Activated T-helper 1 cell treated with anti-CD3 and anti-CD28 coated beads, Interleukin-12 subunit alpha, Interleukin-12 subunit beta, Interleukin-2, Interleukin-4 antibody, amounts not matched to agents 30 ng/mL and 10 ng/mL and 1 ng/mL, durations not matched to agents 14 hours and 24 hours and 36 hours (primary cell): ENCODE measurements at places on chromosomes 6 and 20.

- H3K27me3 ChIP-seq, result no peaks in the 10 kb centered on the region
- H3K4me1 ChIP-seq, result no peaks in the 10 kb centered on the region
- H3K36me3 ChIP-seq, result no peaks in the 10 kb centered on the region
- H3K27ac ChIP-seq, result no peak overlapping the region
Observed at GRCh38 chr6:63926258-63926780, 290.7 kb downstream of the PHF3 start.

GRCh38 chr6:147207837-147208754, 3.9 kb downstream of the STXBP5 start:
- peaks cover 37% of the 10 kb centered on the region for H3K4me1 ChIP-seq
- H3K36me3 ChIP-seq, result peaks cover 16% of the 10 kb centered on the region
- H3K4me3 ChIP-seq, result no peak overlapping the region

- H3K4me3 ChIP-seq, result no peak overlapping the region
- peaks cover 15% of the 10 kb centered on the region for H3K4me1 ChIP-seq
- peaks cover 6% of the 10 kb centered on the region for H3K36me3 ChIP-seq
- no peak overlapping the region for H3K27ac ChIP-seq
- H3K27me3 ChIP-seq, result no peaks in the 10 kb centered on the region
- no peak for DNase-seq
Observed at GRCh38 chr20:20668639-20669038, 43.8 kb downstream of the RALGAPA2 start.

GRCh38 chr20:19114410-19114809, 98.0 kb upstream of the SLC24A3 start:
- H3K27me3 ChIP-seq, result no peaks in the 10 kb centered on the region
- H3K4me1 ChIP-seq, result no peaks in the 10 kb centered on the region
- H3K36me3 ChIP-seq, result no peaks in the 10 kb centered on the region
- H3K27ac ChIP-seq, result no peak overlapping the region

DNA sequence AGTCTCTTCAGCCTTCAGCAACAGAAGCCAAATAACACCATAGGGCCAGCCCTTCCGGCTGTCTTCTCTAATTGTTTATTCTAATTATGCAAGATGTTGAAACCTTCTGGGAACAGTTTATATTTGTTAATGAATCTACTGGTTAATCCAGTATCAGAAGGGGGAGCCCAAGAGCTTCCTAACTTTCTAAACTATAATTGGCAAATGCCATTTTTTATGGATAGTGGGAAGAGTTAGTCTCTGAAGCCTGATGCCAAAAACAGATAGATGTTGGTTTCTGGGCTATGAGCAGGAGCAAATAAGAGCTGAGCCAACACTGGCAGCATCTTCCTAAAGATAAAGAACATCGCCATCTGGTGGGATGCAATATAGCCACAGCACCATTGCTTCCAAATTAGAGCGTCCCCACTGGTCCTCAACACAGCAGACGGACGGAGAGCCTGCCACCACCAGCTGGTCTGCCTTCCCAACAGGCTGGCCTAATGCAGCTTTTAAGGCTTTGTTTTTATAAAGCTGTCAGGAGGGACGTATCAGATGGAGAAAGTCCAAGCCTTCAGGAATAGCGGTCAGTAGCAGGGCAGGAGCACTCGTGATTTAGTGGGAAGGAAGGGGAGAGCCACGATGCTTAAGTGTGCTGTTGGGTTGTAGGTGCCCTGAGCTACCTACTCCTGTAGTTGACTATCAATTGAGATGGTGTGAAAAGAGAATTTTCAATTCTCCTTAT, 118.8 kb downstream of the RALGAPA2 start:
- peaks cover 14% of the 10 kb centered on the region for H3K36me3 ChIP-seq
- no peak for DNase-seq
- H3K4me1 ChIP-seq, result no peaks in the 10 kb centered on the region
- no peak overlapping the region for H3K27ac ChIP-seq

DNA sequence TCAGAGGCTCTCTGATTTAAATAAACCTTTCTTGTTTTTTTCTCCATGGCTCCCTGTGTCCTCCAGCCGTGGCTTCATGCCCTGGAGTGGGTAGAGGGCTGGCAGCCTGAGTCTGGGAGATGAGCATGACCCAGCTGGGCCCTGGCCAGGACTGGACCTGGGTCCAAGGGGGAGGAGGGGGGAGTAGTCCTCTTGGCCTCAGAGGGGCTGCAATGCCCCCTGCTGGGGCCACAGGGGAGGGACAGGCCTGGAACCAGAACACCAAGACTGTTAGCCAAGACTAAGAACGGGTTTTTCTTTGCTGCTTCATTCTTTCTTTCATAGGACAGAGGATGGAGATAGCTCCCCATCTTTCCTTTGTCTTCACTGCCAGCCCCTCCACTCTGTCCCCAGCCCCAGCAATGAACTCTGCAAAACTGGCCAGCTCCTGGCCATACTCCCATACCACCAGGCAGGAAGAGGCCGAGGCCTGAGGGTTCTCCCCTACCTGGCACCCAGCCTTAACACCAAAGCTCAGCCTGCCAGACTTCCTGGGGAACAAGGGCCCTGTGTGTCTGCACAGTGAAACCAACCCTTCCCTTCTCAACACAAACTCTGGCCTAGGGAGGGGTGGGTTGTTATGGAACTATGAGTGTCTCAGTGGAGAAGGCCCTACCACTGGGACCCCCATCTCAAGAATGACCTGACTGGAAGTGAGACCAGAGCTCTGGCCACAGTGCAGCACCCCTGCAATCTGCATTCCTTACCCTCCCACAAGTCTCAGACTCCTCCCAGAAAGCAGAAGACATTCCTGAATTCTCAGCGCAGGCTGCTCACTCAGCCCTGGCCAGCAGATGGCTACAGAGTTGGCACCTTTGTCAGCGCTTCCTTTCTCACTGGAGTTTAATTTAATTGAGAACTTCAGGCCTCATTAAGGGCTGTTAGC, 11.0 kb downstream of the SLC29A1 start:
- no peaks in the 10 kb centered on the region for H3K27me3 ChIP-seq
- H3K36me3 ChIP-seq, result peaks cover 18% of the 10 kb centered on the region

- H3K27ac ChIP-seq, result no peak overlapping the region
- H3K27me3 ChIP-seq, result peaks cover 41% of the 10 kb centered on the region
- H3K4me1 ChIP-seq, result peaks cover 18% of the 10 kb centered on the region
Observed at GRCh38 chr6:107493158-107494057, 3.5 kb downstream of the SOBP start.

DNA sequence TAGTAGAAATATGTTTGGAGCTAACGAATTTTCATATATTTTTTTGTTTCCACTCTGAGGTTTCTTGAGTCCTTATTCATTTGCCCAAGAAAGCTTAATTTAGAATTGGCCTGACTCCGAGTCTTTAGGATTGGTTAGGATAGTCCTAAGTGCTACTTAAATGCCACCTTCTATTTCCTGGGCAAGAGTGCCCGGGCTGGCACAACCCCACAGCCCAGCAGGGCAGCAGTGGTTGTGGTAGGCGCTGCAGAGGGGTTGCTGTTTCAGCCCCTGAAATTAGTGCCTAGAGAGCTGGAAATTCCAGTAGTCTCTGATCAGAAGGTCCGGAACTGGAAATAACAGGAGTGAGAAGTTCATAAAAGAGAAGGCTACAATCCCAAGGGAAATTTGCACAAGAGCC, 139.4 kb upstream of the TENT5A start:
- H3K4me1 ChIP-seq, result no peaks in the 10 kb centered on the region
- peaks cover 2% of the 10 kb centered on the region for H3K27me3 ChIP-seq
- H3K36me3 ChIP-seq, result no peaks in the 10 kb centered on the region
- no peak for DNase-seq
- H3K4me3 ChIP-seq, result no peak overlapping the region
- no peak overlapping the region for H3K27ac ChIP-seq

DNA sequence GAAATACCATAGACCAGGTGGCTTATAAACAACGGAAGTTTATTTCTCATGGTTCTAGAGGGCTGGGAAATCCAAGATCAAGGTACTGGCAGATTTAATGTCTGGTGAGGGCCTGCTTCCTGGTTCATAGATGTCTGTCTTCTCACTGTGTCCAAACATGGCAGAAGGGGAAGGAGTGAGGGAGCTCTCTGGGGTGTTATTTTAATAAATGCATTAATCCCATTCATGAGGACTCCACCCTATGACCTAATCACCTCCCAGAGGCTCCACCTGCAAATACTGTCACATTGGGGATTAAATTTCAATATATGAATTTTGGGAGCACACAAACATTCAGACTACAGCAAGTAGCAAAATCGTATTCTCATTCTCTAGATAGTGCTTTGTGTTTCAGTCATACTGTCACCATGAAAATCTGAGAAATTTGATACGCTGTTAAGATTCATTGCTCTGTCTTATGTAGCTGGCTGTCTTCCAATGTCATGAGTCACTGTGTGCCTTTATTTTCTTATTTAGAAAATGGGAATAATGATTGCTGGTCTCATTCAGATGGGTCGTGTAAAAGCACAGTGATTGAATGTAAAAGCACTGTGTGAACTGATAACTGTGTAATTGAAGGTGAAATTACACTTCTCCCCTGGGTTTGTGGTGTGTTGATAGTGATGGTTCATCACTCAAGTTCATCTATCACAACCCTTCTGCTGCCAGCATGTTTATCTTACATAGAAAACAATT, 8.9 kb upstream of the ERVFRD-1 start:
- peaks cover 12% of the 10 kb centered on the region for H3K4me1 ChIP-seq
- DNase-seq, result no peak
- no peaks in the 10 kb centered on the region for H3K36me3 ChIP-seq
- H3K27me3 ChIP-seq, result no peaks in the 10 kb centered on the region
- H3K4me3 ChIP-seq, result no peak overlapping the region
- no peak overlapping the region for H3K27ac ChIP-seq

GRCh38 chr20:59412875-59413284, 112.5 kb downstream of the EDN3 start:
- H3K36me3 ChIP-seq, result no peaks in the 10 kb centered on the region
- H3K4me3 ChIP-seq, result no peak overlapping the region
- no peak overlapping the region for H3K27ac ChIP-seq
- no peak for DNase-seq
- no peaks in the 10 kb centered on the region for H3K4me1 ChIP-seq

DNA sequence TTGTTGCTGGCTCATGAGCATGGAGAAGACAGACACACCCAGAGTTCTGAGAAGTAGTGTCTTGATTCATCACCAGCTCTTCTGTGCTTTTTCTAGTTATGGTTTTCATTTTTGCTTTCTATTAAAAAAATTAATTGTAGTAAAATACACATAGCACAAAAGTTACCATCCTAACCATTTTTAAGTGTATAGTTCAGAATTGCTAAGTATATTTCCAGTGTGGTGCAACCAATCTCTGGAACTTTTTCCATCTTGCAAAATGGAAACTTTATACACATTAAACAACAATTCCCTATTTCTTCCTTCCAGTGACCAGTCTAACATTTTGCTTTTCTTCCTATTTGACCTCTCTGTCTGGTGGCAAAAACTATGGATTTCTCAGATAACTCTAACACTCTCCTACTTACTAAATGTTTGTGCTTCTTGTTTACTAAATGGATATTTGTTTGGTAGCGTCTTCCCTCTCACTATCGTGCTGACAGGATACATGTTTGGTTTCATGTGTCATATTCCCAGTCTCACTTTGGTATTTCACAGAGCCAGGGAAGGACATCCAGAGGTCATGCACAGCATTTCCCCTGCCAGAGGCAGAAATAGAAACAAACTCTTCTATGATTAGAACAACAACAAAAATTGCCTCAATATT, 40.6 kb downstream of the TXLNB start:
- peaks cover 1% of the 10 kb centered on the region for H3K36me3 ChIP-seq
- DNase-seq, result no peak
- H3K27me3 ChIP-seq, result no peaks in the 10 kb centered on the region
- peak overlapping the region; percentile 61 for H3K4me3 ChIP-seq

- no peaks in the 10 kb centered on the region for H3K27me3 ChIP-seq
- no peak overlapping the region for H3K4me3 ChIP-seq
- H3K36me3 ChIP-seq, result no peaks in the 10 kb centered on the region
- H3K27ac ChIP-seq, result no peak overlapping the region
Observed at GRCh38 chr6:18189196-18189595, 34.0 kb downstream of the KDM1B start.

DNA sequence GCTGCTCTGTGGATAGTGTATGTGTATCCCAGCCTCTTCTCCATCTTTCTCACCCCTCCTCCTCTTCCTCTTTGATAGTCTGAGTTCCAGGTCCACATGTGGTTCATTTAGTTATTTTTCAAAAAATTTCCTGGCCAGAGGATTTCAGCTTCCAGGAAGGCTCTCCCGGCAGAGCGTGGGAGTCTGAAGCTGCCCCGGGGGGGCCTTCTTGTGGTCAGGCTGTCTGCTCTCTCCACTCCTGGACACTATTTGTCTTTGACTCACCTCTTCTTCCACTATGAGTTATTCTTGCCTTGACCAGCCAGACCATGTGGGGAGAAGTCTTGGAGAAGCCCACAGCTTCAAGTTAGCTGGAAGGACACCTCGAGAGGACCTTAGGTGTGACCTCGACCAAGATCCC, 258.8 kb downstream of the CDC5L start:
- no peaks in the 10 kb centered on the region for H3K36me3 ChIP-seq
- no peak overlapping the region for H3K4me3 ChIP-seq
- H3K27ac ChIP-seq, result no peak overlapping the region
- peaks cover 24% of the 10 kb centered on the region for H3K4me1 ChIP-seq

GRCh38 chr6:73866305-73866704, 170.3 kb downstream of the CD109 start:
- H3K36me3 ChIP-seq, result no peaks in the 10 kb centered on the region
- no peaks in the 10 kb centered on the region for H3K27me3 ChIP-seq
